ENCODE measurements at places on chromosomes 6 and 20. TPM values are rescaled to one million over a fixed set of nuclear protein-coding genes. Genes with fewer than 3 reads are reported as not detected.

- H3K36me3 ChIP-seq: no peaks in the 10 kb centered on the region
- DNase-seq: no peak
Observed at GRCh38 chr6:121439475-121439874, 4.0 kb downstream of the GJA1 start.

- no peak overlapping the region for H3K27ac ChIP-seq
- no peaks in the 10 kb centered on the region for H3K27me3 ChIP-seq
- DNase-seq: no peak
- H3K4me3 ChIP-seq: no peak overlapping the region
Observed at GRCh38 chr6:111338843-111339242, 144.2 kb downstream of the REV3L start.

MCHR2 gene
- not detected for total RNA-seq

DNA sequence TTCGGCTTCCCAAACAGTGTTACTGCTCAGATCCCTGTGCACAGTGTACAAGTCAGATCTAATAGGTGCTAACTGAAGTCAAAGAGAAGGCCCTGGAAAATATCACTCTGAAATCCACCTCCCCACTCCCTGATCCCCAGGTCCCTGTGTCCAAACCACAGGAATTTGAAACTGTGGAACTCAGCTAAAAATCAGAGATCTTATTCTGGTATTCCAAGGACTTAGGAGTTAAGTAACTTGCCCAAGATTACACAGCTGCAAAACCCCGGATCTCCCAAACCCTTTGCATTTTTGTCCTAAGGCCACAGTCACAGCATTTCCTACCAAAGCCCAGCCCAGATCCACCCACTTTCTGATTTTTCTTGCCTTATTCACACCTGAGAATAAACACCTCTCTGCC lies 32.3 kb upstream of the SLC23A2 start:
- no peaks in the 10 kb centered on the region for H3K36me3 ChIP-seq
- no peak overlapping the region for H3K27ac ChIP-seq
- DNase-seq: no peak
- no peak overlapping the region for H3K4me3 ChIP-seq
